HCT116 (cell line): ENCODE measurements at places on chromosomes 7 and 10. TPM values are rescaled to one million over a fixed set of nuclear protein-coding genes. Genes with fewer than 3 reads are reported as not detected.

DNA sequence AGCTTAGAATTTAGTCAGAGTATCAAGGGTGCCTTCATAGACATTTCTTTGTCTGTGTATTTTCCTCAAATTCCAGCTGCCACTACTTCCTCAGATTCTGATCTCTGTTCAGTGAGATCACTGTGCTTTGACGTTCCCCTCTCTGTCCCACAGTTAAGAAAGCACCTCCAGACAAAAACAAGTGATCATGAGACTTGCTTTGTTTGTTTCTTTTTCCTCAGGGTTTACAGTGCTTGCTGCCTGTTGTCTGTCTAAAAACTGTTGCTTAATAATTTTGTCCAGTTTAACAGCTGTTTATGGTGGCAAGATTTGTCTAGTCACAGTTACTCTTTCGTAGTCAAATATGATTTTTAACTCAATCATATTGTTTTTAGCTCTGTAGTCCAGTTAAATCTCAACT lies 29.1 kb downstream of the TRUB1 start:
- no peak overlapping the region for H3K27ac ChIP-seq
- H3K4me1 ChIP-seq, result no peaks in the 10 kb centered on the region
- H3K36me3 ChIP-seq, result no peaks in the 10 kb centered on the region

SPDYE16 gene
- not detected for total RNA-seq

DNAJB6 gene
- 82.5 TPM for total RNA-seq

SPDYE2B gene
- not detected for total RNA-seq
